ENCODE measurements at places on chromosomes 5 and 9.

- no peak for DNase-seq
Observed at GRCh38 chr9:2979957-2980610, 136.2 kb upstream of the PUM3 start.

GRCh38 chr5:127723571-127723970 is 20.4 kb downstream of the CCDC192 start:
- no peak for DNase-seq

DNA sequence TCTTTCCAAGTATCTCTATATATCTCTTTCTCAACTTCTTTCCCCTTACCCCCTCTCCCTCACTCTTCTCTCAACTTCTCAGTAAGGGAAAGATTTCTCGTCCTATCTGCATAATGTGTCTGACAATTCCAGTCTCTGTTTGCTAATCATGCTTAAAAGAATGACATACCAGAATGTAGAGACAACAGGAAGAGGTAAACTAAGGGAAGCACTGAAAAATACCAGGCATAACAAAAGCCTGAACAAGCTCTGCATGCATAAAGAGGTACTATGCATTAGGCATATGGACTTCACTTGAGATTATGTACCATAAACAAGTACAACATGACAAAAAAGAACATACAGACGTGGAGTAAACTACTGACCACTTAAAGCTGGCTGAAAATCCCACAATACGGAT is 62.6 kb downstream of the SEMA5A start:
- no peak for DNase-seq

DNA sequence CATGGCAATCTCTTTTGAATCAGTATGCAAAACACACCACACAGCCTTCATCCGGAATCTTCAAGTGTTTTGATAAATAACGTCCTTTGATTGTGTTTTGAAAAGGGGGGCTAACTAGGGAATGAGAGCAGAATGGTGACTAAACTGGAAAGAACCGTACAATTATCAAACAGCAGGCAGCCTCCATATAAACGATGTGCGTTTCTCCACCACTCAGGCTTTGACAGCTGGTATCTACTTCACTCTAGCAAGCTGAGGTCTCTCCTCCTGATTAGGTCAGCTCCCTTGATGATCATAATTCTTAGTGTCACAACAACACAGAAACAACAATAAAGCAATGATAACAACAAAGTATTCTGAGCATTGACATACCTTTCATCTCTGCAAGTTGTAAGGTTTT is 465.9 kb downstream of the TUSC1 start:
- no peak for DNase-seq

- peak; percentile 64 for DNase-seq
Observed at GRCh38 chr9:85741095-85741874, 469 bp downstream of the AGTPBP1 start.
